ENCODE measurements at places on chromosomes 3 and 15. TPM values are rescaled to one million over a fixed set of nuclear protein-coding genes. Genes with fewer than 3 reads are reported as not detected.

The REC114 gene
- total RNA-seq, result not detected

The GRIP2 gene
- total RNA-seq, result not detected

The ZNF774 gene
- total RNA-seq, result 1.6 TPM

The MNS1 gene
- 2.8 TPM for total RNA-seq

- peak; percentile 35 for DNase-seq
Observed at GRCh38 chr3:107753494-107753893, 230.7 kb downstream of the BBX start.

GRCh38 chr15:31774045-31774444, 256.3 kb upstream of the CHRNA7 start:
- DNase-seq, result no peak

- no peak for DNase-seq
Observed at GRCh38 chr15:92495446-92495845, 101.8 kb downstream of the ST8SIA2 start.

GRCh38 chr3:50356553-50356952, 2.8 kb downstream of the TMEM115 start:
- no peak for DNase-seq

GRCh38 chr3:7428206-7428718, 567.3 kb downstream of the GRM7 start:
- DNase-seq, result no peak

- DNase-seq, result no peak
Observed at GRCh38 chr3:56748663-56749231, 53.0 kb downstream of the ARHGEF3 start.

DNA sequence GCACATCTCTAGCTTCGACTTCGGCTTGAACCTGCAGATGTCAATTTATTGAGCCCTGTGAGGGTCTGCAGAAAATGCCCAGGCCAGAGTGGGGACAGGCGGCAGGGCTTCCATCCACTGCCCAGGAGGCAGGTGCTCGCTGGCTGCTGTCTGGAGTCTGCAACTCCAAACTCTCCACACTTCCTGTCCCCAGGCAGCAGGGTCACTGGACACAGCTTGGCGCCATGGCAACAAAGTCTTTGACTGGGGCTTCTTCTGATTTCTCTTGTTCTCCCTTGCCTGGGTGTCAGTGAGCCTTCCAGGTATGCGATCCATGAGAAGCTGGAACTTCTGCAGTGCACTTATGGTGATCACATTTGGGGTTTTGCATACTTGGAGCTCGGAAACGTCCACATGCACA, 33.5 kb downstream of the SV2B start:
- no peak for DNase-seq

DNA sequence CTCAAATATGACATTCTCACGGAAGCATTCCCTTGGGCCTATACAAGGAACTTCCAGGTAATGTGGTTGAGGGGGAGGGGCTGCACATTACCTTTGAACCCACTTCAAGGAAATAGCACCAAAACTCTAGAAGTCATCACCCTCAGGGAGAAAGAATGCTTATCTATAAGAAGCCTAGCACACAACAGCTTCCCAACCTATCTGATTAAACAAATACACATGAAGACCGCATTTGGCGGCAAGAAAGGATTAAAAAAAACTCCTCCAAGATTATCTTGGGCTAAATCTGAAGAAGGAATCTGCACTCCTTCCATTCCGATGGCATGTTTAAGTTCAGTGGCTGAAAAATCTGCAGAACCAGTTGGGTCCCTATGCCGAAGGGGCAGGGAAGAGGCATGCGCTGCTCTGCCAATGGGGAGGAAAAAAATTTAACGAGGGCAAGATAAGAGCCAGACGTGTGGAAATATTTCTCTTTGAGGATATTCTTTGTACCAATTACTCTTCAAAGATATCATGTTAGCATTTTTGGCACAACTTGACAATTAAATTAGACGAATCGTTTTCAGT, 82.0 kb upstream of the WNT5A start:
- DNase-seq, result no peak

DNA sequence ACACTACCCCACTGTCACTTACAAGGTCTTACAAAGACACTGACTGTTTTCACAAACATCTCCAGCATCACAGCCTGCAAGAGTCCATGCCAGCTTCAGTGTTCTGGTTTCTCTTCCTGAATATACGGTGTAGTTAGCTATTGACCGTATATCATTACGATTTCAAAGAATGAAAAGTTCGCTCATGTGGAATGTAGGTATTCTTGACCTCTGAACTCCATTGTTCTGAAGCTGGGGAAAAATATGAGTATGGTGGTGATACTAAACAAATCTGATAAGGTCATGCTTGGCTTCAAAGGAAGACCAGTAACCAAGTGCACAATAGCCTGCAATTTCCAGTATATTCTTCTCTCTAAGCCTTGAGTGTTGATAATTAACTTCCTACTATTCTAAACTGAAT, 315.7 kb upstream of the WNT5A start:
- no peak for DNase-seq

All from OCI-LY7 (cell line).